ENCODE measurements at places on chromosomes 4 and X.

GRCh38 chrX:8684201-8684965, 47.6 kb downstream of the ANOS1 start:
- no peak for DNase-seq

DNA sequence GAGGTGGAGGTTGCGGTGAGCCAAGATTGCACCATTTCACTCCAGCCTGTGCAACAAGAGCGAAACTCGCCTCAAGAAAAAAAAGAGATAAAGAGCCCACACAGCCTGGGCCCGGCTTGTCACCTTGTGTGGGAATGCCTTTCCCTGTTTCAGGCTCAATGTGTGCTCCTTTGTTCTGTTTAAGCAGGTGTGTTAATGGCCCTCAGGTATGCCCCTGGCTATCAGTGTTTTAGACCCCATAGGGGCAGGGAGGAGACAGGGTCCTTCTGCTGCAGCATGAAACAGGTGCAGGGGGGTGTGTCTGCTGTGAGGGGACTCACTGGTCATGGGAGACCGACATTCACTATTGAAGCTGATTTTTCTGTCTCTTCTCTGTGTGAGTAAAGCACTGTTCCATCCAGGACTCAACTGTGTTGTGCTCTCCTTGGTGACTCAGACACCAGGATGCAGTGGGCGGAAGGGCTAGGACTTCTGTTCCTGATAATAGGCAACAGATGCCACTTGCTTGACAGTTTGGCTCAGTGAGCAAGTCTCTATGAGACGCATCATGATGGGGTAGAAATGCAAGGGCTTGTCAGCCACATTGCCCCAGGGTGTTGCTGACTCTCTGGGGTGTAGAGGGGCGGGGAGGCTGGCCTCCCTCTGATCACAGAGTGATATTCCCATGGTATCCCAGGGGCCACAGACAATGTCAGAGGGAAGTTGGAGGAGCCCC, 15.6 kb upstream of the LAP3 start:
- DNase-seq: no peak

- DNase-seq: no peak
Observed at GRCh38 chr4:54308110-54308509, 79.0 kb downstream of the PDGFRA start.

DNA sequence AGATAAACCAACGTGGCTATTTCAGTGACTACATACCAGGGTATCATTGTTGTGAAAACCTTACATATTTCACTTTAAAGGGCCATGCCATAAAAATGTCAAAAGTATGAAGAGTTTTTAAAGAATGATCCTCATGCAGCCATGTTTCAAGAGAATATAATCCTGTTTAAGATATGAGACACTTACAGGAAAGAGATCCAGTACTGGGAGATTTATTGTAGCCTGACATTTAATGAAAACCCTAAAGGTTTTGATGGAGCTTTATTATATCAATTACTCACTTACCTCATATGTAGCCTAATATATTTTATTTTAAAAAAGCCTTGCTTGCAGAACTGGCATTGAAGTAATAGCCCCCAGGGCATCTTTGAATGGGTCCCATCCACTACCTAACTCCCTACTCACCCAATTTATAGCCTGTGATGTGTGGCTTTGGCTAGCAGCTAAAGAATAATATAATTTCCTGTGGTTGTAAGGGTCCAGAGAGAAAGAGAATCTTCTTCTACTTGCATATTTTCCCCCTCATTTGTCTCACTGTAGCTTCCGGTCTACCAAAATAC, 7.7 kb upstream of the GABRG1 start:
- no peak for DNase-seq

DNA sequence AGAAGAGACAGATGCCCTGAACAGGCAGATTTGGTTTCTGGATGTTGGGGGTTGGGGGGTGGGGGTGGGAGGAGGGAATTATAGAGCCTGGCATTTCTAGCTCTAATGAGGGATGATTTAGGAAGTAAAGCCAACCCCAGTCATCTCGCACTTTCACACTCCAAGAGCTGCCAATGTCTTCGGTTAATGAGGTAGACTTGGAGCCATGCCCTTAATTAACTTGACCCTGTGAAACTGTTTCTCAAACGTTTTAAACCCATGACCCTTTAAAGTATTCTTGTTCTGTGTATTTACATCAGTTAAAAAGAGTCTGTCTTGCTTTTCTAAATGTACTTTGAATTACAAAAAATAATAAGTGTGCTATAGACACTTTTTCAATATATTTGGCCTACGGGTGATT, 466.9 kb downstream of the FAT4 start:
- DNase-seq: no peak

- DNase-seq: no peak
Observed at GRCh38 chr4:130266814-130267213, 1170.9 kb downstream of the C4orf33 start.

DNA sequence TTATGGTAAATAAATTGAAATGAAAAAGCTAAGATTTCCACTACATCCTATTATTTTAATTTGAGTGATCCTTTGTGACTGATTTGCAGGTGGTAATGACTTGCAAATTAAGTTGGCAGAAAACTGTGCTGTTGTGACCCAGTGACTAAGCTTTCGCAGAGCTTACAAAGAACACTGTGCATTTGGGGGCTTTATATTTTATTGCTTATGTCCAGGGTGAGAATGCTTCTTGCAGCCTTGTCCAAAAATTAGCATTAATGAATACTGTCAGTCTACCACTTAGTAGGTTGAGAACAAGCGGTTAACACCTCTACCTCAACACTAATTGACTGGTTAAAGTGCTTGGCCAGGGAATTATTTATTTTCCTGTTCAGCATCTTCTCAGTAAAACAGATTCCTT, 991.3 kb upstream of the DIAPH2 start:
- DNase-seq: no peak

DNA sequence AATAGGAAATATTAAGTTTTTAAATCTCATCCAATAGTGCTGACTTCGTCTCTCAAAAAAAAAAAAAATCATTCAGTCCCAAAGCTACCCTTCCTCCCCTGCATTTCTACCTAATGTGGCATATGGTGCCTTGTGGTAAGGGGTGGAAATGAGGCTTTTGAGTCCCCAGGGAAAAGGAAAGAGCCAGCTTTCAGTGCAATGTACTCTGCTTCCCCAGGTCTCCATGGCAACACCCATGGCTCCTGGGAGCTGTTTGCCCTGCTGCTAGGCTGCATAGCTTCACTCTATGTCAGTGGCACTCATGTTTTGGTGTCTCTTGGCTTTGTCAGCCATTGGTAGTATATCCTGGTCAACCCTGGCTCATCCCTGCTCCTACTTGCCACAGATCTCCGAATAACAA, 175.9 kb downstream of the SLC39A8 start:
- no peak for DNase-seq

Measured in stimulated activated CD4-positive, alpha-beta T cell treated with anti-CD3 and anti-CD28 coated beads, Interleukin-15, amount 100 ng/mL, for 1 hour (primary cell).